ENCODE measurements at places on chromosomes 13 and 19. TPM values are rescaled to one million over a fixed set of nuclear protein-coding genes. Genes with fewer than 3 reads are reported as not detected.

GRCh38 chr13:99916366-99917103 lies 55.0 kb downstream of the ZIC5 start:
- peak; percentile 55 for DNase-seq

DNA sequence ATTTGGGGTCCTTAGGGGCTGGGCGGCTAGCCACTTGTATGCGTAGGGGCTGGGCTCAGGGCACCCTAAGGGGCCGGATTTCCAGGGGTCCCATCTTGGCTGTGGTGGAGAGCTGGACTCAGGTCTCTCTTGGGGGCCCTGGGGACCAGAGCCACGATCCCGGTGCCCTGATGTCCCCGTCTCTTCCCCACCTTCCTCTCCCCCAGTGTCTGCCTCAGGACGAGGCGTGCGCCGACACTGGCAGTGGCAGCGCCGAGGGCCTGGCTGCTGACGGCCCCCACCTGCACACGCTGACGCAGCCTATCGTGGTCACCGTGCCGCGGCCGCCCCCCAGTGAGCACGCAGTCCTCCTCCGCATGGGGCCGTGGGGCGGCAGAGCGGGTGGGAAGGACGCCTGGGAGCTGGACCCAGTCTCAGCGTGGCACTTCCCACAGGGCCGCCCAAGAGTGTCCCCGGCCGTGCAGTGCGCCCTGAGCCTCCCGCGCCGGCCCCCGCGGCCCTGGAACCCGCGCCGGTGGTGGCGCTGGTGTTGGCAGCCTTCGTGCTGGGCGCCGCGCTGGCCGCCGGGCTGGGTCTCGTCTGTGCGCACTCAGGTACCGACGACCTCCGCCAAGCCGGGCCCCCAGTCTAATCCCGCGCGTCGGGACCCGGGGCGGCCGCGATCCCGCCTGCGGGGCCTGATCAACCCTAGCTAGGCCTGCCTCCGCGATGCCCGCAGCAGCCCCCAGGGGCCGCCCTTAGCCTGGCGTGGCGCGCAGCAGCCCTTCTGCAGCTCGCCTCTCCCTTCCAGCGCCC lies 2.7 kb upstream of the SNAPC2 start:
- peak; percentile 80 for DNase-seq

LAIR1 gene
- not detected for total RNA-seq

- DNase-seq: no peak
Observed at GRCh38 chr13:73618275-73618865, 515.8 kb downstream of the KLF12 start.

GRCh38 chr13:50700664-50701305 lies 142.7 kb downstream of the DLEU7 start:
- no peak for DNase-seq

DNA sequence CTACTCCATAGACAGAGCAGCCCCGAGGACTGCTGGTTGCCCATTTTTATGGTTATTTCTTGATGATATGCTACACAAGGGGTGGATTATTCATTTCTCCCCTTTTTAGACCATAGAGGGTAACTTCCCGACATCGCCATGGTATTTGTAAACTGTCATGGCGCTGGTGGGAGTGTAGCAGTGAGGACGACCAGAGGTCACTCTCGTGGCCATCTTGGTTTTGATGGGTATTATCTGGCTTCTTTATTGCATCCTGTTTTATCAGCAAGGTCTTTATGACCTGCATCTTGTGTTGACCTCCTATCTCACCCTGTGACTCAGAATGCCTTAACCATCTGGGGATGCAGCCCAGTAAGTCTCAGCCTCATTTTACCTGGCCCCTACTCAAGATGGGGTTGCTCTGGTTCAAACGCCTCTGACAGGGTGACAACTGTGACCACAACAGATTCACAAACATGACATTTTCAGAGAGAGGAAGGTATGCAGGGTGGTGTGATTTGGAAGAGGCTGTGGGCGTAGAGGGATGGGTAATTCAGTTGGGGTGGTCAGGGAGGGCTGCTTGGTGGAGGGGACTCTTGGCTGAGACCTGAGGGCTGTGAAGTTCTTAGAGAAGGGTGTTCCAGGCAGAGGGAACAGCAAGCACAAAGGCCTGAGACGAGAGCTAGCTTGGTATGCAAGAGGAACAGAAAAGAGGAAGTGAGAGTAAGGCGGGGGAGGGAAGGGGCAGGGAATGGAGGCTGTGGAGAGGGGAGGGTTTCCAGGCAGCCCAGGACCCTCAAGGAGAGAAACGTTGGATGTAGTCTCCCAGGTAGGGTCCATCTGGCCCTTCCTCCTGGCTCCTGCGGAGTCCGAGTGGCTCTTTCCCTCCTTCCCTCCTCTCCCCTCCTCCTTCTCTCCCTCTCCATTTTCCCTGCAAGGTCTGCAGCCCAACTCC lies 23.5 kb downstream of the FAM187B start:
- no peak for DNase-seq

DNA sequence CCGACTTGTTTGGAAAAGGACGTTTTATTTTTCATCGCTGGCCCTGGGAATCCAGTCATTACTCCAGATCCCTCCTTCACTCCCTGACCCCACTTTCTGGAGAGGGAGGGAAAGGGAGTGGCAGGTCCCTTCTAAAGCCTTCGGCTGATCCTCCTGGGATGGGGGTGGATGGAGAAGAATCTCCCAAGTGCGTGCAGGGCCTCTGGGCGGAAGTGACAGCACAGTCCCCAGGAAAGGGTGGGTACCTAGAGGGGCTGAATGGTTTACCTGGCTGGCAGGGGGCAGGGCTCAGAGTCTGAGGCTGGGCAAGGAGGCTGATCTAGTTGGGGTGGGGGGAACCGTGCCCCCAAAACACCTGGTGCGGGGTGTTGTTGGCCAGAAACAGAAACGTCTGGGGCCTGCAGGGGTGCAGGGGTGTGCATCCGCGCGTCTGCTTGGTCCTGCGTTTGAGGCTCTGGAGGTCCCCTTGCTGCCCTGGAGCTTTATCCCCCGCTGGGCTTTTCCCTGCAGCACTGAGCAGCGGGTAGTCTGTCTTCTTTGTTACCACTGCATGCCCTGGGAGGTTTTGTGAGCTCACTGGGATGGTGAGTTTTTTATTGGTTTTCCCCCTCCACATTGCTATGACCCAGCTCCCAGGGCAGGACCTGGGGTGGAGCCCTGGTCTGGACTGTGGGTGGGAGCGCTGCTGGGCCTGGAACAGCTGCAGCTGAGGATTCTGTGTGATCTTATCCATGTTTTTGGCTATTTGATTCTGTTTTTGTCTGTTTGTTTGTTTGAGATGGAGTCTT lies 3.0 kb upstream of the ZNF628 start:
- no peak for DNase-seq

DNA sequence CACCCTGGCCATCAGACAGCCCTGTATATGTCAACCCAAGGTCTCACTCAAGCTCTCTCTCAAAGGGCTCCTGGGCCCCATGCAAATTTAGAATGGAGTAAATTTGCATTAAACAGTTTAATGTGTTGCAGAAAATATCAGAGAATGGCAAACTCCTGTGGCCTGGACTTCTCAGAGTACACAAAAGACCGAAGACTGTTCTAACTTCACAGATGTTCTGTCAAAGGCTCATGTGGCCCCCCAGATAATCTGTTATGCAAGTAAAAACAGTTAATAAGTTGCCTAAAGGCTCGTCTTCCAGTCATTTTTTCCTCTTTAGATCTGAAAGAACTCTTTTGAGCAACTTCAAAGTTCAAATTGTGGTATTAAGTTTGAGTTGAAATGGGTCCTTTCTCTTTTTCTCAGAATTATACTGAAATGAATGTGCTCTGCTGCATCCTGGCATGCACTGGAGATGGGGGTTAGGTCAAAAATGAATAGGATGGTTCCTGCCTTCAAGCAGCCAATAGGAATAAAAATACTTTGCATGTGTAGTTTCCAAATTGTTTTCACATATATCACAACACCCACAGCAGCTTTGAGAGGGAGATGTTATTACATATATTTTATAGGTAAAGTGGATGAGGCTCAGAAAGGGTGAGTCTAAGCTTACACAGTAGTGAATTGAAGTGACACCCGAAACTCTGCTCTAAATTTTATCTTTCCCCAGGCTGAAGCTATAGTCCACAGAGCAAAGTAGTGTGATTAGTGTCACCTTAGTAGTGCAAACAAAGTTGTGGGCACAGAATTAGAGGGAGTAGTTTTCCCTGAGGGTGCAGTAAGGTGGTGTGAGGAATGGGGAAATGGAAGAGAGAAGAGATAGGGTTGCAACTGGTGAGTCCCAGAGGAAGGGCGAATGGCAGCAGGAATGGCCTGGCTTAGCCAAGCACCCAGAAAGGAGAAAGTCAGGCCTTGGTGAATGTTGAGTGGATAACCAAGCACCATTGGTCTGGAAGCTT lies 205.0 kb upstream of the RFC3 start:
- no peak for DNase-seq

DMKN gene
- 232 TPM for total RNA-seq

EXOC3L2 gene
- 2.2 TPM for total RNA-seq

- DNase-seq: no peak
Observed at GRCh38 chr19:15820646-15821045, 5.2 kb upstream of the OR10H1 start.

- DNase-seq: no peak
Observed at GRCh38 chr13:25843692-25844091, 208.1 kb downstream of the SHISA2 start.
